ENCODE measurements at places on chromosomes 2 and 18. TPM values are rescaled to one million over a fixed set of nuclear protein-coding genes. Genes with fewer than 3 reads are reported as not detected.
A peak's percentile ranks its signal among the peaks of the same experiment; 100 is the strongest.

Gene CCDC74A
- total RNA-seq = 3.5 TPM

- H3K4me1 ChIP-seq = no peaks in the 10 kb centered on the region
- DNase-seq = no peak
- H3K27me3 ChIP-seq = peaks cover 27% of the 10 kb centered on the region
- H3K4me3 ChIP-seq = no peak overlapping the region
- H3K36me3 ChIP-seq = no peaks in the 10 kb centered on the region
- H3K27ac ChIP-seq = no peak overlapping the region
Observed at GRCh38 chr2:240199133-240199870, 58.8 kb upstream of the OTOS start.

GRCh38 chr2:42851186-42851585, 58.8 kb upstream of the HAAO start:
- H3K27ac ChIP-seq = no peak overlapping the region
- H3K27me3 ChIP-seq = no peaks in the 10 kb centered on the region
- H3K4me3 ChIP-seq = no peak overlapping the region

GRCh38 chr18:22956226-22956625, 23.1 kb downstream of the RBBP8 start:
- H3K36me3 ChIP-seq = peaks cover 61% of the 10 kb centered on the region
- no peaks in the 10 kb centered on the region for H3K27me3 ChIP-seq
- peaks cover 16% of the 10 kb centered on the region for H3K4me1 ChIP-seq
- no peak for DNase-seq
- no peak overlapping the region for H3K4me3 ChIP-seq

DNA sequence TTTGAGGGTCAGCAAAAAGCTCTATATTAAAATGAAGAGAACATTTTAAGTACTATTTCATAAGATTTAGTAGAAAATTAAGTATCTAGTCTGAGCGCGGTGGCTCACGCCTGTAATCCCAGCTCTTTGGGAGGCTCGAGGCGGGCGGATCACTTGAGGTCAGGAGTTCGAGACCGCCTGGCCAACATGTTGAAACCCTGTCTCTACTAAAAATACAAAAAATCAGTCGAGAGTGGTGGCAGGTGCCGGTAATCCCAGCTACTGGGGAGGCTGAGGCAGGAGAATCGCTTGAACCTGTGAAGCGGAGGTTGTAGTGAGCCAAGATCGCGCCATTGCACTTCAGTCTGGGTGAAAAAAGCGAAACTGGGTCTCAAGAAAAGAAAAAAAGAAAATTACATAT, 1.6 kb downstream of the USP14 start:
- no peak for DNase-seq
- no peaks in the 10 kb centered on the region for H3K27me3 ChIP-seq
- H3K36me3 ChIP-seq = peaks cover 20% of the 10 kb centered on the region
- peak overlapping the region; percentile 87 for H3K27ac ChIP-seq
- peak overlapping the region; percentile 89 for H3K4me3 ChIP-seq

GRCh38 chr2:200664770-200665494, 79.1 kb downstream of the AOX1 start:
- DNase-seq = no peak
- H3K4me1 ChIP-seq = peaks cover 4% of the 10 kb centered on the region
- no peaks in the 10 kb centered on the region for H3K36me3 ChIP-seq
- no peak overlapping the region for H3K4me3 ChIP-seq
- no peak overlapping the region for H3K27ac ChIP-seq

Gene ALK
- not detected for total RNA-seq

DNA sequence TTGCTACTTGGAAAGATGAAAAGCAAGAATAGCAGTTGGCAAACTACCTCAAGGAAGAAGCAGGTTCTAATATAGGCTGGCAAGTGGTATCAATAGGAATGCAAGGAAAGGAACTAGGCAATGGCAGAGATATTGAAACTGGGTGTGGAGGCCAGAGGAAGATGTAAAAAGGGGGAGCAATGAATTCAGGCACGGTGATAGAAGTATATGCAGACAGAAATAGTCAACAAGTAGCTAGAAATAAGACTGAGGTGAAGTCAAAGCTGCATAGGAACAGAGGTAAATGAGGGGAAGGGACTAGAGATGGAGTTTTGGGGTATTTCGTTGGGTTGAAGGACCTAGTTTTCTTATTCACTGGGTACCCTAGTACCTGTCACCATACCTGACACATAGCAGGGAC, 4.1 kb downstream of the PCBP1 start:
- peak overlapping the region; percentile 47 for H3K4me3 ChIP-seq
- H3K27me3 ChIP-seq = no peaks in the 10 kb centered on the region
- peak overlapping the region; percentile 89 for H3K27ac ChIP-seq
- H3K4me1 ChIP-seq = peaks cover 48% of the 10 kb centered on the region
- H3K36me3 ChIP-seq = peaks cover 43% of the 10 kb centered on the region

Data from activated CD4-positive, alpha-beta T cell treated with anti-CD3 and anti-CD28 coated beads for 36 hours (primary cell).